NCI-H446 treated with DMSO at 0.1 percent for 48 hours (cell line): ENCODE measurements at places on chromosomes 13 and 19.

DNA sequence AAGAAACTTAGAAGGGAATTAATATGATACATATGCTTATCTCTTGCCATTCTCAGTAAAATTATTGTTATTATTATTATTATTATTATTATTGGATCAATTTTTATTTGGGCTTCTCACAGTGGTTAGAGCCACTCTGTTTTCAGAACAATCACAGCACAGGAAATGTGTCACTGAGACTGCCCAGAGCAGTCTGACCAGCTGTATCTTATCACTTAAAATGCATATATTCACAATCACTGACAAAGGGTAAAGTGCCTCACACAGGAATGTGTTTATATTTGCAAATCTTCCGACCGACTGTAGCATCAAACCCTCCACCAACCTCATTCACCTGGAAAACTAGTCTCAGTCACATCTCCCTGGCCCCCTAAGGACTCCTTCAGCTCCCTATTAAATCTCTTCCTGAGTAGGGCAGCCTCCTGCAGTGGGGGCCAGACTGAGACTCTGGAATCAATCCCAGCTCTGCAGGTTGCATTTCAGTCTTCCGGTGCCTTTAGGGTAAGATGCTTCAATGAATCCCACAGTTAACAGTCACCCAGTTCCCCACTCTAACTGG is 738.3 kb upstream of the SLITRK5 start:
- DNase-seq, result no peak

DNA sequence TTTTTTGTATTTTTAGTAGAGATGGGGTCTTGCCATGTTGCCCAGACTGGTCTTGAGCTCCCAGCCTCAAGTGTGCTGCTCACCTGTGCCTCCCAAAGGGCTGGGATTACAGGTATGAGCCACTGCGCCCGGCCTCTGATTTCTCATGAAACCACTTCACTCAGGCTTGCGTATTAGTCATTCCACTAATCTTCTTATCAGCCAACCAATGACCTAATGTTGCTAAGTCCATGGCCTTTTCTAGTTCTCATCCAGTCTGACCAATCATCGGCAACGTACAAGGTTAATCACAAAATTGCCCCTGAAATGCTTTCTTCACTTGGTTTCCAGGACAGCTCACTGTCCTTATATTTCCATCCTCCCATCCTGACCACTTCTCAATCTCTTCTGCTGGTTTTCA is 605.3 kb upstream of the SLC10A2 start:
- DNase-seq, result no peak

DNA sequence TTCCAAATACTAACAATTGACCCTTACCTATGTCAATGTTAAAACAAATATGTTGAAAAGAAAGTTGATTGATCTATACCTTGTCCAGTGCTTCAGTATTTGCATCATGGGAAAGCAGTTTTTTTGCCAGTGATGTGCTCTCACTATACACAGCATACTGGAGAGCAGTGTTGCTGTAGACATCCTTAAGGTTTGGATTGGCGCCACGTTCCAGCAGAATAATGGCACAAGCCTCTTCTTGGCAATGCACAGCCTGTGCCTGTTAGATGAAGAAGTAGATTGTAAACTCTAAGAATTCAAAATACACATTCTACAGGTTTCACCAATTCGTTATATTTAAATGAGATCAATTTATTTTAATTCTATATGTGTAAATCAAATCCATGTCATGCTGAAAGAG is 43.9 kb upstream of the C1QTNF9B start:
- DNase-seq, result no peak

- peak; percentile 58 for DNase-seq
These were observed 62.1 kb downstream of the DGKH start for GRCh38 chr13:42110410-42111155.

- peak; percentile 44 for DNase-seq
These were observed 62.3 kb downstream of the ITGBL1 start for GRCh38 chr13:101514695-101515275.

DNA sequence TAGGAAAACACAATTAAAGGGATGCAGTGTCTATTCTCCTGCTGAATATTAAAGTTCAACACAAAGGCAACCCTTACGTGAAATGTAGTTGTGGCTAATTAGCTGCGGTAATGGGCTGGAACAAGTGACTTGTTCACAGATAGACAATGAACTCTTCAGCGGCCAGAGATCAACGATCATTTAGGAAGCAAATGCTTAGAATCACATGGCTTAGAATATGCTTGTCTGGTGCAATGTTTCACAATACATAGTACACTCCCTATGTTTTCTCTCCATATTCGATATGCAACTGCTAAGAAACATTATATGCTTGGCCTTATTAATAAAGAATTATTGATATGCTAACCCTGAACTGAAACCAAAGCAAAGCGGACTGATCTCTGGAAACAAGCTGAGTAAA is 25.7 kb upstream of the MTUS2 start:
- no peak for DNase-seq

DNA sequence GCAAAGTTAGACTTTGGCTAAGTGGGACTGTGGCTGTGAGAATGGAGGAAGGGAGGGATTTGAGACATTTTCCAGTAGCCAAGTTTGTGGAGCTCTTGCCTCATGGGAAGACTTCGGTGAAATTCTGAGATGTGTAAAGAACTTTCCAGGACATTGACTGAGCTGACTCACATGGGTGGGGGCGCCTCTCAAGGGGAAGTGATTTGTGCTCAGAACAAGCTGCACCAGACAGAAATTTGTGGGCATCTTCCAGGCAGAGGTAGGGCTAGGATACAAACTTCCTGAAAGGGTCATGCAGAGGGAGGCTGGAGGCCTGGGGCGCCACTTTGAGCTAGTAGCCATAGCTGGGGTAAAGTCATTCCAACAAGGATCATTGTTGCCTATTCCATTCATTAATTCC is 9.8 kb upstream of the SIGLEC10 start:
- no peak for DNase-seq

- no peak for DNase-seq
These were observed 16.3 kb downstream of the PBX4 start for GRCh38 chr19:19602136-19602712.

- no peak for DNase-seq
These were observed 45.2 kb upstream of the MTIF3 start for GRCh38 chr13:27495551-27495950.

- DNase-seq, result peak; percentile 63
These were observed at the start of gene TNPO2 for GRCh38 chr19:12723641-12724426. TNPO2 (minus strand) TSS chr19:12723932; CDS start chr19:12720977, 2,955 bp downstream.

DNA sequence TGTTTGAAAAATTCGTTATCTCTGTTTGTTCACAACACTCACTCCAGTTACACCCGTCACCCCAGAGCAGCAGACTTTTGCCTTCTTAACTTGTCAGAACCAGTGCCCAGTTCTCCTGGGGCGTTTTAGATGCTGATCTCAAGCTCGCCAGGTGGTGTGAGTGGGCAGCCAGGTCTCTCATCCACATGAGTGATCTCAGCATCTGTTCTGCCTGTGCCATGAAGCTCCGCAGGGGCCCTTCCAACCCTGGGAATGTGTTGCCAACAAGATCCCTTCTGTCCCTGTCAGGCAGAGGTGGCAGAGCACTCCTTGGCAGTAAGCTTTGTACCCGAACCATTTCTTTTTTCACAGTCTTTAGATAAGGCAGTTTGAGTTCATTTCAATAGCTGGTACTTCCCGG is 896.5 kb downstream of the UQCRFS1 start:
- no peak for DNase-seq

- DNase-seq, result no peak
These were observed 655.0 kb downstream of the OLFM4 start for GRCh38 chr13:53683608-53684007.

DNA sequence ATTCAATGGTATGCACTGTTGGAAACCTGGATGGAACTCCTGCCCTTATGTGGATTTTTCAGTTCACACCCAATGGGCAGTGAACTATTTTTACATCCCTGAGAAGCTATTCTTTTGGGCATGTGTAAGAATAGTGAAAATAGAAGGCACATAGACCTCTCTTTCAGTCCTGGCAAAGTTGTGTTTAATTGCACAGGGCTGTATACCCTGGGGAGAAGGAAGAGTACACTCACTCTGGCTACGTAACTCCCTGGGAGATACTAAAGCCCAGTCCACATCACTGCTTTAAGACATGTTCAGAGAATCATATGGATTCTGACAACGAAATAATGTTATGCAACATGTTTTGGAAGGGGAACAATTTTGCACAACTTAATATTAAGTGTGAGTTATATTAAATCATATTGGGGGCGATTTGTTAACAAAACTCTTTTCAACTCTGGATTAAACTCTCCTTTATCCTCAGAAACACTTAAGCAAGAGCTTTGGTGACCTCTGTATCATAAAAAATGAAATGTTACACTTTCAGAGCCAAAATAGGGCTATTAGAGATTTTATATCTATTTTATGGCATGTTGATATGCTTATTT is 166.1 kb downstream of the DCT start:
- no peak for DNase-seq

- no peak for DNase-seq
These were observed 63.4 kb downstream of the EFNB2 start for GRCh38 chr13:106471957-106472543.

GRCh38 chr19:48569814-48570213 is 17.8 kb downstream of the SULT2B1 start:
- DNase-seq, result no peak

DNA sequence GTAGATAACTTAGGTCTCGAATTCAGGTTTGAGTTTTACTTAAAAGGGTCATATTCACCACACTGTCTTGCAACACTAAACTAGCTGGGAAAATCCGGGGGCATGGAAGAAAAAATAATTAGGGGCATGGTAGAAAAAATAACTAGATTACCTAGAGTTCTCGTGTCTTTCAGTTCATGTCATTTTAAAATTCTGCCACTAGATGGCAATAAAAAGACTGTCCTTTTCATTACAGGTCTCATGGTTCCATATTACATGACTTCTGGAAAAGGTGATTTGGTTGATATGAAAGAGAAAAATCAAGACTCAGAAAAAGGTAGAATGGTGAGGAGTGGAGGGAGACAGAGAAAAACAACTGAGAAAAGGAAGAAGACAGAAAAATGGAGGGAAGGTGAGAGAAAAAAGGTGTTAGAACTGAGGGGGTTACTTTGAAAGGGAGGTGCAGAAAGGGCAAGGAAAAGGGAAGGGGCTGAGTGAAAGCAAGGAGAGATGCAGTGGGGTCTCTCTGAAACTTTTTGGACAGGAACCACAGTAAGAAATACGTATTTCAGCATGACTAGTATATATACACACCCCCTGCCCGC is 299.0 kb downstream of the KLF12 start:
- DNase-seq, result no peak

- no peak for DNase-seq
These were observed 445.6 kb downstream of the KCTD12 start for GRCh38 chr13:76440568-76440967.
